Stimulated activated CD4-positive, alpha-beta T cell treated with anti-CD3 and anti-CD28 coated beads, Interleukin-12 subunit alpha, Interleukin-12 subunit beta, amount 100 ng/mL, for 4 hours (primary cell): ENCODE measurements at places on chromosomes 11 and 22.

DNA sequence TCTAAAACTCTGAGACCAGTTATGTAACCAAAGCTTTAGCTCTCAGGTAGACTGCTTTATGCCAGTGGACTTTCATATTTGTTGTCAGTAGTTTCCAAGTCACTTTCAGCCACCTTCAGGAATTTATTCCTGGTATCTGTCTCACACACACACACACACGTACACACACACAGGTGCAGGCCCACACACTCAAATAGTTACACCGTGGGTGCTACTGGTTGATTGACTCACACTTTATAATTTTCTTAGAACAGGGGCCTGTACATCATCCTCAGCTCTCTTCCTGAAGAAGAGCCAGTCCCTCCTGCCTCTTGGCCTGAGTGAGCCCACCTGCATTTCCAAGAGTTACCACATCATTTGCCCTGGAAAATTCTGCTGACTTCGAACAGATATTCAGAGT is 555.2 kb downstream of the SOX6 start:
- no peak for DNase-seq

GRCh38 chr22:29570456-29570855 is 10.5 kb downstream of the NIPSNAP1 start:
- DNase-seq, result no peak

DNA sequence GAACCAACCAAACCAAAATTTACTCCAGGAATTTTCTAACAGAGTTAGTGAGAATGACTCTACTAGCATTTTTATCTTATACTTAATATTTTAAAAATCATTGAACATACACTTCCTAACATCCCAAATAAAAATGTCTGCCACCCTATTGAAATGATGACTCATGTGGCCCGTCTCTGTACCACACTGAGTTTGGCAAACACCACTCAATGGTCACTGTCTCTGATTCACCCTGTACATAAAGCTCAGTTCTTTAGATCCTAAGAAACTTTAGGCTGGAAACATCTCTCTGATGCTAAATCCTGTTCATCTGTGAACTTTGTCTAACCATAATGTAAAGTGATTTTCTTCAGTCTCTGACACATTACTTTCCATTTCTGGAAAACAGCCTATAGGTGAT is 182.0 kb downstream of the CWF19L2 start:
- DNase-seq, result no peak

DNA sequence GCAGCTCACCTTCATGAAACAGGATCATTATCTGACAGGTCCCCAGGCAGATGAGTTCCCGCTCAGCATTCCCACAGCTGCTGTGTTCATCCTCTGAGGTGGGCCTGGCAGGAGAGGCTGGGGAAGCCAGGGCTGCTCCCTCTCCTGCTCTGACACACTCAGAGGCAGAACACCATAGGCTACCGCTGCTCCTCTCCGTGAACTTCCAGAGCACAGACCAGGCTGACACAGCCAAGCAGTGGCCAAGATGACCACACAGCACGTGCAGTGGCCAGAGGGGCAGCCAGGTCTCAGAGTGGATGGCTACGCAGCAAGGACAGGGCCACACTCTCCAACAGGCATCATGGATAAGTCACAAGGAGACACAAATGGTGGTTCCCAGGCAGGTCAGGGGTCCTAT is 8.5 kb downstream of the PRODH start:
- DNase-seq, result no peak

GRCh38 chr22:42544686-42545085 is 9.1 kb upstream of the SERHL2 start:
- no peak for DNase-seq

DNA sequence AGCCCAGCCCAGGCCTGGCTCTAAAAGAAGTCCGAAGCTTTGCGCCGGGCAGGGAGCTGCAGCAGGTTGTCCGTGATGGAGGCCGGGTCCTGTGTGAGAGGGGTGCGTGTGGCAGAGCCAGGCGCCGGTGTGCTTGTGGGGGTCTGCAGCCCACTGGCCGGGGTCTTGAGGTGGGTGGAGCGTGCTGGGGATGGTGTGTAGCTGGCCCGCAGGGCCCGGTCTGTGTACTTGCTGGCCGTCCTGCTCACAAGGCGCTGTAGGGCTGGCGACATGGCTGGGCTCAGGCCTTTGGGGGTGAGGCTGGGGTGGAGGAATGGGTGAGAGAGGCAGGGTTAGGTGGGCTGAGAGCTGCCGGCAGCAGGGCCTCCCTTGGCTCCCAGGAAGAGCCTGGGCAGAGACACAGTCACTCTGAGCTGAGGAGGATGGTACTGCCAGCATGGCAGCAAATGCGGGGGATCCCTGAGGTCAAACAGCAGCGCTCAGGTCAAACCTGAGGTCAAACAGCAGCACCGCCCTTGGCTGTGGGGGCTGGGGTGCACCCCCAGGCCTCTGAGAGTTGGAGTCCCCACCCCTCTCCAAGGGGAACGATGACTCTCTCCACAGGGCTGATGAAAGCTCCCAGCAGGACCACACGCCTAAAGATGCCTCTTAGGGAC is 3.2 kb downstream of the TSSK2 start:
- DNase-seq, result no peak

DNA sequence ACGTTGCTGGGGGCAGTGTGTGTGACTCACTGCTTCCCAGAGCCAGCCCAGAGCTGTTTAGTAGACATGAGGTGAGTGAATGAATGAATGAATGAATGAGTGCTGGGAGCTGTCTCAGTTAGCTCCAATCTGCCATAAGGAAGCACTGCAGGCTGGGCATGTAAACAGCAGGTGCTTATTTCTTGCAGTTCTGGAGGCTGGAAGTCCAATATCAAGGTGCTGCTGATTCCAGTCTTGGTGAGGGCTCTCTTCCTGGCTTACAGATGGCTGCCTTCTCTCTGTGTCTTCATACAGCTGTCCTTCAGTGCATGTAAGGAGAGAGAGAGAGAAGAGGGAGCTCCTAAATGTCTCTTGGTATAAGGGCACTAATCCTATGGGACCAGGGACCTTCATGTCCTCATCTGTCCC is 4.1 kb downstream of the C11orf21 start:
- DNase-seq, result no peak

DNA sequence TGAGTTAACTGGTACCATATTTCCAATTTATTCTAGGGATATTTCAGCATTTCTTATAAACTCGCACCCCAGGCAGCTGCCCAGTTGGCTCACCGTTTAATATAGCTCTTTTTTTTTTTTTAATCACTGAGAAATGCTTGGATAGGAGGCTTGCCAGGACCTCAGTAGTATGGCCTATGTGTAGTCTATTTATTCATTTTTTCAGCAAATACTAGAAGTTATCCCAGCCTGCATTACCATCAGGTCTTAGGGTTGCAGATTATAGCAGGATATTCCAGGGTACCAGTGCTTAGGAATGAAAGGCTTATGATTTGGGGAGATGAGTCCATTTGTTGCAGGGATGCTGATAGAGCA is 26.6 kb downstream of the PARVA start:
- DNase-seq, result no peak

DNA sequence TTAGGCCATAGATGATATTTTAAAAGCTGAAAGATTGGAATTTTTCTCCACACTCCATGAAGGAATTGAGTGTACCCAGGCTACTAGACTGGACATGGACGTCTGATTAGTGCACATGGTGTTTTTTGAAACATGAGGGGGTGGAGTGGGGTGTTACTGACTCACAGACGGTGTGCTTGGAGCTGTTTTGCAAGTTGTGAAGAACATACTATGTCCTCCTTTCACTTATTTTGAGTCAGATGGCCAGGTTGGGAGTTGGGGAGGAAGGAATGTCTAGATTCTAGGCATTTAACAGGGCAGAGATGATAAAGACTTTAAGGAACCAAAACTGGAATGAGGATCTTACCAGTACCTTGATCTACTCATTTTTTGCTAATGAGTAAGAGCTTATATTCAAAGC is 158.1 kb upstream of the MTNR1B start:
- DNase-seq, result no peak

GRCh38 chr22:17767233-17768065 is 6.8 kb downstream of the BID start:
- no peak for DNase-seq

DNA sequence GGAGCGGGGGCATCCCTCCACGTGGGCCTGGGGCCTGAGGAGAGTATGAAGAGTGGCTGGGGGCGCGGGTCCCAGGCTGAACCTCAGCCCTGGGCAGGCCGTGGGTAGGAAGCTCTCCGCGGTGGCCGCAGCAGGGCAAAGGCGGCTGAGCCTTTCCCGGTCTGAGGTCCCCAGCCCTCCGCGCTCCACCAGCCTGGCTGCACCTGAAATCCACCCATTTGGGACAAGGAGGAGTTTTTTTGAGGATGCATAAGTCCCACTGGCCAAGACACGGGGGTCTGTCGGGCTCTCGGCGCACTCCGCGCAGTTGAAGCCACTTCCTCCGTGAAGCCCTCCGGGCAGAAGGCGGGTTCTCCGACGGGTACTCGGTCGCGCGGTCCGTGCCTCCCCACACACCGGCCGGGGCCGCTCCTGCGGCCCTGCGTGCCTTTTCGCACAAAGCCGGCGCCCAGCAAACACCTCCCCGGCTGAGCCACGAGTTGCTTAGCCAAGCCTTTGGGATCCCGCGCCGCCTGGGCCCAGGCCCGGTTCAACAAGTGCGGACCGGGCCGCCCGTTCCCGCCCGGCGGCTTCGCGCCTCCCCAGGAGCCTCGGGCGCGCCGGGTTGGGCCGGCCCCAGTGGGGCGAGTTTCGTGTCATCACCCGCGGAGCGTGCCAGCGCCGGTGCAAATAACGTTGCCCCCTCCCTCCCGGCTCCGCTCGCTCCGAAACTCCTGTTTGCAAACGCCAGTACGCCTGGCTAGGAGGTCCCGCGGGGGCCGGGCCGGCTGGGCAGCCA is 666 bp upstream of the OVOL1 start:
- peak; percentile 17 for DNase-seq

GRCh38 chr11:130906616-130907015 is 9.7 kb downstream of the SNX19 start:
- DNase-seq, result no peak

DNA sequence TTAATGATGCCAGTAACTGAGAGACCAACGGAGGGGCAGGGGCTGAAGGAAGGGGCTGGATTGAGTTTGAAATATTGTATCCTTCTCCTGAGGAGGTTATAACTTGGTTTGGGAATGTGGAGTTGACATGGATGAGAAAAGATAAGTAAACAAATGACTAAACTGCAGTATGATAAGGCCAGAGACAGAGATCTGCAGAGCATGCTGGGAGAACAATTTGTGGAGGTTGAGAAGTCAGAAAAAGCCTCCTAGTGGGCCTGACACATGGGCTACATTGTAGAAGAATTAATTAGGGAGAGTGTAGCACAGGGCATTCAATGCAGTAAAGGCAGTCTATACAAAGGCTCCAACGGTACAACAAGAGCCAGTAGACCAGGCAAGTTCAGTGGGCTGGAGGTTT is 55.9 kb downstream of the SPON1 start:
- DNase-seq, result no peak
